ENCODE measurements at places on chromosomes 2 and 18.

- DNase-seq, result no peak
These were observed 283.9 kb upstream of the CRIM1 start for GRCh38 chr2:36071698-36072097.

- DNase-seq, result no peak
These were observed 28.5 kb downstream of the GALNT1 start for GRCh38 chr18:35610089-35610488.

DNA sequence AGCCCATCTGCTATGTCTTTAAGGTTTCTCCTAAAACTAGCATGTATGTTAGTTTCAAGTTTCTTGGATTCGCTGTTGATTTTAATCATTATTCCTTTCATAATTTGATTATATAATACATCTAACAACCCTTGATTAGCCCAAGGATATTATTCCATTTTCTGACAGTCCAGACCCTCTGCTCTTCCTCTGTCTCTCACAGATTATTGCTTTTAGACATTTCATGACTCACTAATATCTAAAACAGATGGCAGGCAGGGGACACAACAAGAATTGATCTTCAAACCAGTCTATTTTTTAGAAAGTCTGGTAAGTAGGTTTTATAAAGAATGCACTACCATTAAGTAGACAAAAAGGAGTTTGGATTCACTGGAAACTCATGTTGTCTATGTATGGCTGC, 162.2 kb downstream of the ANKRD44 start:
- no peak for DNase-seq

DNA sequence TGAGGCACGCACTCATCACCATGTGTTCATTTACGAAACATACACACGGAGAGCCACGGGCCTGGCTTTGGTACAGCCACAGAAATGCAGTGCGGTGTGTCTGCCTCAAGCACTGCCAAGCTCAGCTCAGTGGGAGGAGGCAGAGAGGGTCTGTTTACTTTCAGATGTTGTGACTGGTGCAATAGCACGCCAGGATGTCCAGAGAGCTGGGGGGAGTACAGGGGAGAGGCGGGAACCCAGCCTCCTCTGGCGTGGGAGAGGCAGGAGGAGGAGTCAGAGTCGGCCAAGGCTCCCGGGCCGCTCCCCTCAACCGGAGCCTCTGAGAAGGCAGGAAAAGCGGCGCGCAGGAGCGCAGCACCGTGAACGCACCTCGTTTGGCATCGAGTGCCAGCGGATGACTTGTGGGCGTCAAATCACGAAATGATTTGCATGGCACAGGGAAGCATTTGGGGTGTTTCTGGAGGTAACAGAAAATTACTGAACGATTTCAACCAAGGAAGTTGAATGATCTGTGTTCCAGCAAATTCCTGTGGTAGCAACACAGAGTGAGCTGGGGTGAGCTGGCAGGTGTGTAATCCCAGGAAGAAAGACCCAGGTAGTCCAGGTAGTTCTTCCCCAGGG, 143.0 kb downstream of the ZNF516 start:
- no peak for DNase-seq

- DNase-seq, result no peak
These were observed 58.9 kb upstream of the KCNG2 start for GRCh38 chr18:79738581-79739439.

- DNase-seq, result no peak
These were observed 11.4 kb upstream of the SMIM21 start for GRCh38 chr18:75438891-75439290.

GRCh38 chr18:44807766-44808165, 127.1 kb downstream of the SETBP1 start:
- no peak for DNase-seq

DNA sequence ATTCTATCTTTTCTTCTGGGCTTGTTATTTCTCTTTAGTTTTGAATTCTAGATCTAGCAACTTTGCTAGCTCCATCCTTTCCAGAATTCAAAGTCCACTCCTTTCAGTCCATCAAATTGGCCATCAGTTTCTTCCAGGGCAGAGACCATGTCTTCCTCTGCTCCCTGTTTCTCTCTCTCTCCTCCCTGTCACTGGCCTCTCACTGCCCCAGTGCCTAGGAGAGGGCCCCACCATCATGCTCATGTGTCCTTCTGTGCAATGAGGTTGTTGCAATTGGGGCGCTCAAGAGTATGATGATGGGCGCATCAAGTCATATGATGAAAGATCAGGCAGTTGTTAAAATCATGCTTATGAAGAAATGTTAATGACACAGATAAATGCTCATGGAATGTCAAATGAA, 159.2 kb upstream of the HS6ST1 start:
- DNase-seq, result no peak

DNA sequence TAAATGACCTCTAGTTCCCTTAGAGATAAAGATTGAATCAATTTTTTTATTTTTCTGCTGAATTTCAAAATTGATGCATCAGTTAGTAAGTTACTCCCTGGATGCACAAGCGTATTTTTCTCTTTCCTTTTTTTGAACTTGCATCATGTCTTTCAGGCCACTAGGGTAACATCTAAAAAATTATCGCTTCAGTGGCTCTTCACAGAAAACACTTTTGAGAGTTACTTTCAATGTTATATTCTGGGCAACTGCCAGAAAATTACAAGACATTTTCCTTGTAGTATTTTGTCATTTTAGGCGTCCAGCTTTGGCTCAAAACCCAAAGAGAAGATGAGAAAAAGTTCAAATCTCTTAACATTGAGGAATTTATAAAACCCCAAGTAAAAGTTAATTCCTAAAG, 59.8 kb downstream of the DSEL start:
- no peak for DNase-seq

DNA sequence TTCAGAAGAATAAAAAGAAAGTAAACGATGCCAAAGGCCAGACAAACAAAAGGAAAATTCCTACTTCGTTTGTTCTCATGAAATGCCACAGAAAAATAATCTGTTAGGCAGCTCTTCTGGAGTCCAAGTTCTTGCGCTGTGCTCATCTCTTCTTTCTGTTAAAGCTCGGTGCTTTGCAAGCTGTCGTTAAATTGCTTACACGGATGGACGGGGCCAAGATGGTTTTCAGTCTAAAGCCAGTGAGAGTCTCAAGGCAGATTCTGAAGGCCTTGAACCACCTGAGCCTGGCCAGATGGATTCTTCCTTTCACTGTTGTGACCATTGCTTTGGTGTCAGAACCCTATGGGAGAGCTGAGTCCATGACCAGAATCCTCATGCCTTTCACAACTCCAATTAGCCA, 97.6 kb upstream of the RMDN2 start:
- no peak for DNase-seq

DNA sequence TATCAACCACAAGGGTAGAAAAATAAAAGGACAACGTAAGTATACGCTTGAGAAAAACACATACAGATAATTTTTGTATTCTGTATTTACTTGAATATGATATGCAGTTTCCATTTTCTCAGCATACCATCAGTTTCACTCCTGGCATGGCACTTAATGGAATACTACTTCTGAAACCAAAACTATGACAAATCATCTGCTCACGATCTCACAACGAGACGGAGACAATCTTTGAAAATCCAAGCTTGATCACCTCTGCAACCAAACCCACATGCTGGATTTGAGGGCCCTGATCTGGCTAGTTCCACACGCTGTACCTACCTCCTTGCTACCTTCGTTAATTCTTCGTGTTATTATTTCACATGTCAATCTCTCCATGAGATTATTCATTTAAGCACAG, 387.6 kb downstream of the NBAS start:
- DNase-seq, result no peak

DNA sequence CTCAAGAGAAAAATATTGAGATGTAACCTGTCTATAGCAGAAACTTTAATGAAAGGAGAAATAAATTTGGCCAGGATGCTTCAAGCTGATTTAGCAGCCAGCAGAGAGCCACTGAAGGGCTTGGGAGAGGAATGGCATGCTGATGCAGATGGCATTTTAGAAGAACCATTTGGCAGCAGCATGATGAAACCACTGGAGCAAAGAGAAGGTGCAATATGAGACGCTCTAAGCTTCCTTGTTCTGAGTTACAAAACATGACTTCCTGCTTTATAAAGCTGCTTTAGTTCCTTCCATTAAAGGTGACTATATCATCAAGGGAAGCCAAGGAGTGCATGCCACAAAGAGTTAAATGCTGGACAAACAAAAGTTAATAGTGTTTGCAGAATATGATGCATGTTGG, 189.7 kb downstream of the PID1 start:
- DNase-seq, result no peak

- no peak for DNase-seq
These were observed 598 bp upstream of the C2orf69 start for GRCh38 chr2:199910338-199911051.

DNA sequence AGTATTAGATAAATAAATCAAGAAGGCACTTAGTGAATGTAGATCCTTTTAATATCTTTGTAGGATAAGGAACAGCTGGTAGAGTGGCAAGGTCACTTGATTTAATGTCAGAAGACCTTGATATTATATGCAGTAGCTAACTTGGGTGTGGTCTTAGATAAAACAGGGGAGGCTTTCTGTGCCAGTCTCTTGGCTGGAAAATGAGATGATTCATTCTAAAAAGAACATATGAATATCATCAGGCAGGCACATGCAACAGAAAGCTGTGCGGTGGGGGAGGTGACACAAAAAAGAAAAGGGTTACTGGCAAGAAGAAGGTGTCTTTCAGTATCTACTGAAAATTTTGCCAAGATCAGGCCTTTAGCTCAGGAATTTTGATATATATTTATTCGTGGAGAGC, 931.7 kb upstream of the CELF4 start:
- DNase-seq, result no peak

GRCh38 chr18:25454270-25454659, 102.3 kb upstream of the ZNF521 start:
- no peak for DNase-seq

GRCh38 chr2:237012577-237013267, 73.0 kb upstream of the COPS8 start:
- no peak for DNase-seq

DNA sequence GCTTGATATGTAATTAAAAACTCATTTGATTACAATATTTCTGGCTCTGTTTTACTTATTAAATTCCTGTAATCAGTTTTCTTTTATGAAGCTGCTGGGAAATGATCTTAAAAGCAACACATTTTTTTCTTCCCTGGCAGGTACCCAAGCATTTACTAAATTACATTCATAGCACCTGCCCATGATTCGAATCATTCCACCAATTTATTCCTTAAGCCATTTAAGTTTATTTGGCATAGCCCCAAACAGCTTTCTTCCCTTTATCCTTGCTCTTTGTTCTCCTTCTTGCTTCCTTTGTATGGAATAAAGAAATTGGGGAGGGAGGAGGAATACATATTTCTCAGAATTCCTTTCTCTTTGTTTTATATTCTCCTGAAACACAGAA, 241.3 kb downstream of the AGPS start:
- DNase-seq, result no peak

- DNase-seq, result no peak
These were observed 13.5 kb downstream of the RASGRP3 start for GRCh38 chr2:33489835-33490431.

GRCh38 chr2:71240794-71241193, 13.9 kb upstream of the PAIP2B start:
- no peak for DNase-seq

DNA sequence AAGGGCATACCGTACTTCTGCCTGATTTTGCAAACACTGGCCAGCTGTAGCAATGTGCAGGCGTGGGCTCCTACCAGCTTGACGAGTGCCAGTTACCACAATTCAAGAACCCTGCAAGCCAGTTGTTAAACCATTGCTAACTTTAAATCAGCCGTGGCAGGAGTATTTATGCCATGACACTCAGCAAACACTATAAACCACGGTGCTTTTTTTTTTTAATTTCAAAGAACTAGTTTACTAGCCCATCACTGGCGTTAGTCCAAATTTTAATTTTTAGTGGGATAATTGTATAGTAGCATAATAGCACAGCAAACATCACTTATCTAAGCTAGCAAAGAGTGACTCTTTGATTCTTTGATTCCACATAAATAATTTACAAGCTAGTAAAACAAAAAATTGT, 111.1 kb downstream of the COL4A4 start:
- DNase-seq, result no peak

DNA sequence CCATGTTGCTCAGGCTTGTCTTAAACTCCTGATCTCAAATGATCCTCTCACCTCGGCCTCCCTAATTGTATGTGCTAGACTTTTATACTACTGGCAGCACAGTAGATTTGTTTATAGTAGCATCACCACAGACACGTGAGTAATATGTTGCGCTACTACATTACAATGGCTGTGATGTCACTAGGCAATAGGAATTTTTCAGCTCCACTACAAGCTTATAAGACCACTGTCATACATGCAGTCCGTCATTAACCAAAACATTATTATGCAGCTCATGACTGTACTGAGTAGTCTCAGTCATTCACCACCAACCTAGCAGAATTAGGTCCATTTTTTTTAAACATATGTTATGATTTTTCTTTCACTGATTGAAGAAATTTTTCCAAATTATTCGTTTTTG, 398.9 kb downstream of the DCC start:
- no peak for DNase-seq

Data from esophagus squamous epithelium (tissue), 5 donors.